ENCODE measurements at places on chromosomes 4 and X. TPM values are rescaled to one million over a fixed set of nuclear protein-coding genes. Genes with fewer than 3 reads are reported as not detected.

- no peaks in the 10 kb centered on the region for H3K36me3 ChIP-seq
- H3K4me3 ChIP-seq, result no peak overlapping the region
- H3K4me1 ChIP-seq, result no peaks in the 10 kb centered on the region
- no peak for DNase-seq
- peaks cover 10% of the 10 kb centered on the region for H3K27me3 ChIP-seq
- no peak overlapping the region for H3K27ac ChIP-seq
These were observed 30.4 kb upstream of the QRFPR start for GRCh38 chr4:121411151-121411744.

DNA sequence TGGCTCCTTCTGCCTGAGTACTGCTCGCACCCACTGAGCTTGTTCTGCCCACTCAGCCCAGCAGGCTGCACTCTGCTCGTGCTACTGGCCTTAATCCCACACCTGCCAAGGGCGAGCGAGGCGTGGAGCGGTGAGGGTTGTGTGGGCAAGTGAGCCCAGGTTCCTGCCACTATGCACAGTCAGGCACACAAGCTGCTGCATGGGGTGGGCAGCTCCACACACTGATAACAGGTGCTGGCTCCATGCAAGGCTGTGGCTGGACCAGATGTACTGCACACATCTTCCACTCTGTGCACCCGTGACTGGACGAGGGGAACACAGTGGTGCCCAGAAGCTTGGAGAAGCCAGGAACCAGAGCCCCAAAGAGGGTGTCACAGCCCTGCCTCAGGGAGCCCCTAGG is 184.3 kb upstream of the NUDT6 start:
- H3K4me1 ChIP-seq, result peaks cover 12% of the 10 kb centered on the region
- no peak overlapping the region for H3K27ac ChIP-seq
- no peak overlapping the region for H3K4me3 ChIP-seq
- no peaks in the 10 kb centered on the region for H3K27me3 ChIP-seq
- no peaks in the 10 kb centered on the region for H3K36me3 ChIP-seq

DNA sequence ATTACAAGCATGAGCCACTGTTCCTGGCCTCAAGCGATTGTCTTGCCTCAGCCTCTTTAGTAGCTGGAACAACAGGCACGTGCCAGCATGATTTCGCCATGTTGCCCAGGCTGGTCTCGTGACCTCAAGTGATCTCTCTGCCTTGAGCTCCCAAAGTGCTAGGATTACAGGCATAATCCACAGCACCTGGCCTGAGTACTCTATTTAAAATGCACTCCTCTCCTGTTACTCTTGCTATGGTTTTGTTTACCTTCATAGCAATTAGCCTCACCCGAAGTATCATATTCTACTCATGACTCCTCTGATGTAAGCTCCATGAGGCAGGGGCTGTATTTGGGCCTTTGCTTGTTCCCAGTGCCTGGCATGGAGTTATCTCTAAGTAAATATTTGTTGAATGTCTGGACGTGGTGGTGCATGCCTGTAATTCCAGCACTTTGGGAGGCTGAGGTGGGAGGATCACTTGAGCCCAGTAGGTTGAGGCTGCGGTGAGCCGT is 92.5 kb upstream of the SLC34A2 start:
- H3K4me3 ChIP-seq, result no peak overlapping the region
- peaks cover 9% of the 10 kb centered on the region for H3K4me1 ChIP-seq
- H3K27me3 ChIP-seq, result no peaks in the 10 kb centered on the region
- no peak overlapping the region for H3K27ac ChIP-seq

DNA sequence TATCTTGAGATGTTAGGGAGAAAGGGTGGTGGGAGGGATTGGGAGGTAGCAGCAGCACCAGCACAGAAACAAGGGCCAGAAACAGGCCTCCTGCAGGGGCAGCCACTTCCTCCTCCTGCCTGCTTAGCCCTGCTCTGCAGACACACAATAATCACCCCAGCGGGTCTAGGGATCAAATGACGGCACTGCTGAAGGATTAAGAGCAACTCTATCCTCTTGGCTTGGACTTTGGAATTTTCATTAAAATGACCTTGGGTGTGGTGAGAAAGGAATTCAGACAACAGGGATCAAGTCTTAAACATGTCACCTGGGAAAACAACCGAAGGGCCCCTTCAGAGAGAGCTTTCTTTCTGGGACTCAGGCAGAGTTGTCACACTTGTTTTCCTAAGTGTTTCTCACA is 353.4 kb downstream of the SPRY1 start:
- H3K27me3 ChIP-seq, result peaks cover 2% of the 10 kb centered on the region
- no peak overlapping the region for H3K4me3 ChIP-seq

Gene JADE3
- total RNA-seq, result 22.0 TPM

GRCh38 chr4:56762484-56763250 is 58.8 kb downstream of the SPINK2 start:
- DNase-seq, result peak; percentile 15
- H3K27ac ChIP-seq, result no peak overlapping the region
- H3K36me3 ChIP-seq, result no peaks in the 10 kb centered on the region
- peaks cover 7% of the 10 kb centered on the region for H3K4me1 ChIP-seq
- no peak overlapping the region for H3K4me3 ChIP-seq

DNA sequence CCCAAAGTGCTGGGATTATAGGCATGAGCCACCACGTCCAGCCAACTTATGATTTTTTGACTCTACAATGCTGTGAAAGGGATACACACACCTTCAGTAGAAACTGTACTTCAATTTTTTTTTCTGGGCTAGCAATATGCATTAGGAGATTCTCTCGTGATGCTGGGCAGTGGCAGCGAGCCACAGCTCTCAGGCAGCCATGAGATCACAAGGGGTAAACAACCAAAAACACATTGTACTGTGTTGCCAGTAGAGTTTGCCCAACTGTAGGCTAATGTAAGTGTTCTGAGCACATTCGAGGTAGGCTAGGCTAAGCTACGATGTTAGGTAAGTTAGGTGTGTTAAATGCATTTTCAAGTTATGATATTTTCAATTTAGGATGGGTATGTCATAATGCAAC is 25.7 kb downstream of the RAB33A start:
- H3K27ac ChIP-seq, result no peak overlapping the region
- no peaks in the 10 kb centered on the region for H3K4me1 ChIP-seq
- H3K36me3 ChIP-seq, result no peaks in the 10 kb centered on the region

DNA sequence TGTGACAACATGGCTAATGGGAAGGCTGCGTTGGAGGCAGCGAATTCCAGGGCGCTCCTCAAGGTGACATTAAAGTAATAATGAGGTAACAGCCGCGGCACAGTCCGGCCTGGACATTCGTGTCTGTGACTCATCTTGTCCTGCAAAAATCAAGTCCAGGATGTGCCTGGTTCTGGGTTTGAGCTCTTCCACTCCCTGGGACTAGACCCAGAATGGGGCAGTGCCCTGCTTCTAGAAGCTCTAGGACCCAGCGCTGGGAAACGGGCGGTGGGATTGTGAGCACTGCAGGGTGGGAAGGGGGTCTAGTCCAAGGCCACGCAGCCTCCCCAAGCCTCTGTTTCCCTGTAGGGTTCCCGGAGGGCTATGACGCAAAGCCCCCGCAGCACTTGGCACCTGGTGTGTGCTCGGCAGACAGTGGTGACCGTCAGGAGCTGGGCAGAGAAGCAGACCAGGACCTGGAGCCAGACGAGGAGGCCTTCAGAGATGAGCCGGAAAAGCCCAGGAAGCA is 34.9 kb downstream of the HMX1 start:
- no peak overlapping the region for H3K4me3 ChIP-seq
- no peak for DNase-seq
- no peaks in the 10 kb centered on the region for H3K36me3 ChIP-seq
- peaks cover 16% of the 10 kb centered on the region for H3K27me3 ChIP-seq

DNA sequence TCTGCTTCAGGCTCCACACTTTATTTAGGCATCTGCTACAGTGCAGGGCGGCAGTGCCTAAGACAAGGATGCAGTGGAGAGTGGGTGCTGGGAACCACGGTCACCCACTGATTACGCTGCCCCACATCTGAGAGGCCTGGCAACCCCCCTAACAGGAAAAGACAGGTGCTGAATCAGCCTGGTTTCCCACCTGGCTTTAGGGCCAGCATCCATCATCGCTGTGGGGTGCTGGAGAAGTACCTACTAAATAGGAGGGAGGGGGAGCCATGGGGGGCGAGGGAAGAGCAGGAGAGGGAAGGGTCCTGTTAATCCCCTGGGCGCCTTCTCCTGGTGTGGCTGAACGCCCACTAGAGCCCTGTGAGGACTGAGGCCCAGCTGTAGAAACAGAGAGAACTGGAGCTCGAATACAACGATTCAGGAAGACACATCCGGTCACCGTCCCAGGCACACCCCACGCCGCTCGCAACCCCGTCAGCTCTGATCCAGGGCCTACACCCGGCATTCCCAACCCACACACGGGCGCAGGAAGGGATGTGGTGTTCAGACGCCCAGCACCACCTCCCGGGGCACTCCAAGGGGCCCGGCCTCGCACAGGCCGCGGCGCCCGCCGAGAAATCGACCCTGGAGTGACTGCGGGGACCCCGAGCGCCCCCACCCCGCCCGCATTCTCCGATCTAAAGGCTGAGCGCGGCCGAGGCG is 554 bp downstream of the DCTD start:
- no peak overlapping the region for H3K27ac ChIP-seq
- H3K4me1 ChIP-seq, result peaks cover 13% of the 10 kb centered on the region

DNA sequence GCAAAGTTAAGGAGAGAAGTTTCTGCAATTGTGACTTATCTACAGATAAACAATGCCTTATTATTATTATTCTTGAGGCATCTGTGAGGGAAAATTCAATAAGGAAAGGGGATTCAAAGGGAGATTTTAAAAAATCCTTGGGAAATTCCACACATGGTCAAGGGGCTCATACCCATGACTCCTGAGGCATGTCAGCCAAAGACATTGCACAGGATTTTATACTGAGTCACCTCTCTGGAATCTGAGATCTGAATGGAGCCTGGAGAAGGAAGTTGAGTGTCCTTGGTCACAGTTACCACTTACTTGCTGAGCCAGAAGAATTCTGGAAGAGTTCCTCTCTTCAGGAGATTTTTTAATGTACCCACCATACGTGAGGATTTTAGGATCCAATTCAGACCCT is 14.4 kb upstream of the CXCL8 start:
- H3K4me3 ChIP-seq, result no peak overlapping the region
- no peak for DNase-seq
- H3K36me3 ChIP-seq, result no peaks in the 10 kb centered on the region
- no peaks in the 10 kb centered on the region for H3K27me3 ChIP-seq
- H3K4me1 ChIP-seq, result no peaks in the 10 kb centered on the region

DNA sequence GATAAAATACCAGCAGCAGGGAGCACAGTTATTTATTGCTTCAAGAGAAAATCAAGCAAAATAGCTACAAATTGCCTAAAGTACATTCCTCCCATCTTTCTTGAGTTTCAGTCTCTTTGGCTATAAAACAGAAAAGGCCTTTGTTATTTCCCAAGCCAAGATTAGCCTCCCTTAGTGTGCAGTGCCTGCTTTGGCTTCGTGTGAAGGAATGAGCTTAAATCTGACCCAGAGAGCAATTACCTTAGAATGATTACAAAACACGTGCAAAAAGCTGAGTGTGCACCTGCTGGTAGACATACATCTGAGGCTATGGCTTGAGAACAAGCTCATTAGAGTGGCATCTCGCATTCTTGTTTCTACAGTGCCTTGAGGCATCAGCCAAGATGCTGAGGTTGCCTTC is 250.8 kb downstream of the C4orf33 start:
- peak; percentile 36 for DNase-seq
- H3K4me3 ChIP-seq, result no peak overlapping the region
- peaks cover 15% of the 10 kb centered on the region for H3K4me1 ChIP-seq
- H3K36me3 ChIP-seq, result no peaks in the 10 kb centered on the region
- no peaks in the 10 kb centered on the region for H3K27me3 ChIP-seq
- no peak overlapping the region for H3K27ac ChIP-seq

- H3K27ac ChIP-seq, result no peak overlapping the region
- H3K4me1 ChIP-seq, result no peaks in the 10 kb centered on the region
- no peak overlapping the region for H3K4me3 ChIP-seq
- DNase-seq, result no peak
- no peaks in the 10 kb centered on the region for H3K36me3 ChIP-seq
These were observed 117.4 kb downstream of the AWAT2 start for GRCh38 chrX:69932323-69932722.

DNA sequence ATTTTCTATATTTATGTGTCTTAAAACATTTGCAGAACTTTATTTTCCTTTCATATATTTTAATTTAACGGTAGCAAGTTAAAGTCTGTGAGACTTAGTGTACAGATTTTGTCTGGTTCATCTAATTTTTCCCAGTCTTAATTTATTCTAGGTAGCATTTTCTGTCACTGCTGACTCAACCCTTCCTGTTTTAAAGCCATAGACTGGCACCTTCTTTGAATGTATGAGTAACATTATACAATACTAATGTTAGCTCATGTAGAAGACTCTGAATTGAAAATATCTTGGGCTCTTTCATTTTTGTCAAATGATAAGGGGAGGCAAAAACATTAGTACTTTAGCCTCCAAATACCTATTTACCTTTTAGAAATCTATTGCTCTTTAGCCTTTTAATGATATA is 43.6 kb downstream of the BLTP1 start:
- H3K36me3 ChIP-seq, result no peaks in the 10 kb centered on the region
- DNase-seq, result no peak
- no peaks in the 10 kb centered on the region for H3K27me3 ChIP-seq
- no peak overlapping the region for H3K4me3 ChIP-seq

- no peak overlapping the region for H3K27ac ChIP-seq
- no peaks in the 10 kb centered on the region for H3K27me3 ChIP-seq
- no peaks in the 10 kb centered on the region for H3K36me3 ChIP-seq
- no peak overlapping the region for H3K4me3 ChIP-seq
- H3K4me1 ChIP-seq, result no peaks in the 10 kb centered on the region
These were observed 6.2 kb downstream of the GK start for GRCh38 chrX:30659421-30659820.

Gene NUP62CL
- total RNA-seq, result 9.8 TPM

- no peaks in the 10 kb centered on the region for H3K36me3 ChIP-seq
- DNase-seq, result no peak
- no peak overlapping the region for H3K4me3 ChIP-seq
- no peaks in the 10 kb centered on the region for H3K4me1 ChIP-seq
- no peaks in the 10 kb centered on the region for H3K27me3 ChIP-seq
- no peak overlapping the region for H3K27ac ChIP-seq
These were observed 117.8 kb upstream of the NOCT start for GRCh38 chr4:138897811-138898226.

DNA sequence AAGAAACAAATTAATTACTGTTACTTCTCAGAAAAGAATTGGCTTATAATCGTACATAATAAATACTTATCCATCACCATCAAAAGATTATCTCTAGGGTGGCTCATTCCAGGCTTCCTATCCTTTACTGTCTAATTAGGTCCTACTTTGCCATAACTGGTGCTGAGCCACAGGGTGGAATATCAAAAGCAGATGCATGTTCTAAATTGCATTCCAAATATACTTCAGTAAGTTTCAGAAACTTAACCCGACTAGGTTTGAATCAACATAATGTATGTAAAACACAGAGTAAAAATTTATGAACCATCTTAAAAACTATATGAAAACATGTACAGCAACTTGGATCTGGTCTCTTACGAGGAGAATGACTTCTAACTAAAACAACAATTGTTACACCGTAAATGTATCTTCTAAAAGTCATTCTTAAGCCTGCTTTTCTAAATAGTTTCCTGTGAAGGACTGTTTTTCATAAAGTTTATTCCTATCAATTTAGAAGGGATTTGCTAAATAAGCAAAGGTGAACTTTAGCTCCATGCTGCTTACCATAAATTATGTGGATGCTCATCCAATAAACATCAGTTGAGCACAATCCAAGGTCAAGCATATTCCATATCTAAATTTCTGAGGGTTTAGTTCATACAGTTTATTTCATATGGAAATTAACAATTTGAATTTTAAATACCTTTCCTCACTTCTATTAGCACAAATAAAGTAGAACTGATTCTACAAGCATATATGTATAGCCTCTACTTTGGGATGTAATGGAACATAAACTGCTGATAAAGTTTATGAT is 13.4 kb downstream of the ZAR1 start:
- peaks cover 21% of the 10 kb centered on the region for H3K36me3 ChIP-seq
- DNase-seq, result no peak
- H3K4me3 ChIP-seq, result no peak overlapping the region
- H3K27me3 ChIP-seq, result no peaks in the 10 kb centered on the region
